Fibroblast of skin of left biceps (primary cell): ENCODE measurements at places on chromosomes 4 and X.

- no peak for DNase-seq
These were observed 82.4 kb downstream of the PRDM5 start for GRCh38 chr4:120839974-120840751.

DNA sequence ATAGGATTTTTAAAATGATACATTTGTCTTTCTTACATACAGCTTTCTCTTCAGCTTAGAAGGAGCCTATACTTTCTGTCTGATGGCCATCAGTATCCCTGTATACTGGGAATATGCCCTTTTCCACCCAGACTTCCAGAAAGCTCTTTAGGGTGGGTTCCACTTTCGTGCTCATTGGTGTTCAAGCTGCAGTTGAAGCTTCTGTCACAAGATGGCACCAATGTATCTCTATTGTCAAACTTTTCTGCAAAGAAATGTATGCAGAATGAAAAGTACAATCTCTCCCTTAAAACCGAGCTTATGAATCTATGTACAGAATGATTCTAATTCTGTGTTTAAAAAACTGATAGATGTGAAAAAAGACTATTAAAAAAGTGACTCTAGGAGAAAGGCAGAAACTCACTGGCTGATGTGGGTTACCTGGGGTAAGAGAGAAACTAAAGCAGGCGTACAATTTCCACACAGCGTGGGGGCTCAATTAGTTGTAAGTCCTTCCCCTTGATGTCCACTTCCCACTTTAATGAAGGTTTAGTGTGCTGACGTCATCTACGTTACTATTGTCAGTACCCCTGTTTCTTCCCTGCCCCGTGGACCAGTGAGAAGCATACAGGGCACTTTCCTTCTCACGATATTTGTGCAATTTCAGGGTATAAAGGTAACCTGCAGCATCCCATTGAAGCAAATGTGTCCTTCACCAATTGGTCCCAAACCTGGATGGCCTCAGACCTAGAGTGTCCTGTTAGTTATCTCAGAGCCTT is 57.3 kb upstream of the TCEAL2 start:
- DNase-seq: no peak

DNA sequence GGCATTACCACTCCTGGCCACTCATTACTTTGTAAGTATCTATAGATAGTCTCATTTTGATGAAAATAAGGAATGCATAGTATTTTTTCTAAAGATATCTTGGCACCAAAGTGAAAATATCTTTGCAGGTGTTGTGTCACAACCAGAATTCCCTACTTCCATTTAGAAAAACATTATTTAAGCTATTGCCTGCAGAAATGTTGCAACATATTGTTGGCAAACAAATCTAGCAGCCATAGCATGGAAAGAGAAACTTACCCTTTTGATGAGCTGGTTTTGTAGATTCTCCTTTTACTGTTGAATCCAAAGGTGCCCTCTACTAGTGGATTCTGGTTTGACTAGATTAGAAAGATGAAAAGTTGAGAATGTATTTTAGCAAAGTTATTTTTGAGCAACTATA is 138.8 kb downstream of the AREG start:
- no peak for DNase-seq

DNA sequence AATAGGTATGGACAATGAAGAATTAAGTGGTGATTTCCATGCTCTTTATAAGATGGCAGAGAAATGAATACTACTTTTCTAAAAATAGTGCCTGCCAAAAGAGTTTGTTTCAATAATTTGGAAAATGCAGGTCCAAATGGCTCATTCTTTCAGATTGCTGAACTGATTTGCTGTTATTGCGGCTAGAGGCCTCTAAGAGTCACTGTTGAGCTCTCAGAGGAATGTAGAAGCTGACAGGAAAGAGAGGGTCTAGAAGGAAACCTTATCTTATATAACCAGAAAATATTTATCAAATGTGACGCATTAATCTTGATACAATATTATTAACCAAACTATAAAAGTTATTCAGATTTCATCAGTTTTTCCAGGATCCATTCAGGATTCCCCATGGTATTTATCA is 65.7 kb upstream of the PAGE1 start:
- DNase-seq: no peak

DNA sequence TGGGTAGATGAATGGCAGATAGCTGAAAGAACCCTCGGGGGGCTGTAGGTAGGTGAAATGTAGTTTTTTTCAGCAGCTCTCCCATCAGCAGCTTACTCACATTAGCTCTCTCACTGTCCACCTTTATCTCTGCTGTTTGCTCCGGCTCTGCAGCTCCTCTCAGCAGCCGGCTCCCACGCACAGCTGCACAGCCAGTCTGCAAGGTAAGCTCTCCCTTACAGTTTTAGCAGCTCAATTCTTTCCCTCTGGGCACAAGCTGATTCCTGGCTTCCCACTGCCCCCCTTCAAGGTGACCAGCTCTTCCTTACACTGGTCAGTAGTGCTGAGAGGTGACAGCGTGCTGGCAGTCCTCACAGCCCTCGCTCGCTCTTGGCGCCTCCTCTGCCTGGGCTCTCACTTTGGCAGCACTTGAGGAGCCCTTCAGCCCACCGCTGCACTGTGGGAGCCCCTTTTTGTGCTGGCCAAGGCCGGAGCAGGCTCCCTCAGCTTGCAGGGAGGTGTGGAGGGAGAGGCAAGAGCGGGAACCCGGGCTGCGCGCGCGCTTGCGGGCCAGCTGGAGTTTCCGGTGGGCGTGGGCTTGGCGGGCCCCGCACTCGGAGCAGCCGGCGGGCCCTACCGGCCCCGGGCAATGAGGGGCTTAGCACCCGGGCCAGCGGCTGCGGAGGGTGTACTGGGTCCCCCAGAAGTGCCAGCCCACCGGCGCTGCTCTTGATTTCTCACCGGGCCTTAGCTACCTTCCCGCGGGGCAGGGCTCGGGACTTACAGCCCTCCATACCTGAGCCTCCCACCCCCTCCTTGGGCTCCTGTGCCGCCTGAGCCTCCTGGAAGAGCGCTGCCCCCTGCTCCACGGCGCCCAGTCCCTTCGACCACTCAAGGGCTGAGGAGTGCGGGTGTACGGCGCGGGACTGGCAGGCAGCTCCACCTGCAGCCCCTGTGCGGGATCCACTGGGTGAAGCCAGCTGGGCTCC is 393.6 kb downstream of the CENPC start:
- DNase-seq: no peak

- no peak for DNase-seq
These were observed 220.6 kb downstream of the SNCA start for GRCh38 chr4:89616382-89616781.

- no peak for DNase-seq
These were observed at the start of gene TNMD for GRCh38 chrX:100584611-100585010. Gene TNMD, plus strand, starts transcription at chrX:100584936. Its CDS starts 83 bp downstream, at chrX:100585019.

DNA sequence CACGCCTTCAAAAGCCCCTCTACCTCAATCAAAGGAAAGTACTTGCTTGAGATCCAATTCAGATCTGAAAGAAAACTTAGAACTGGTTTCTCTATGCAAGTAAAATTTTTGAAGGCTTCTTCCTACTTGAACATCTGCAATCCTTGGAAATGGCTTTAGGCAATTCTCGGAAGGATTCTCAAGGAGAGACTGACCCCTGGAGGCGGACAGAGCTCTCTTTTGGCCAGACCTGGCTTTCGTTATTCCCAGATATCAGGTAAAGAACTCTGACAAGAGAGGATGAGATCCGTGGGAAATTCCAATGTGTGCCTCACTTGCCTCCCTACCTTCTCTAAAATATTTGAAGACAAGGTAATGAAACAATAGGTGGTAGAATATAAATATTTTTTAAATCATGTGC is 670.3 kb upstream of the FAM241A start:
- no peak for DNase-seq

DNA sequence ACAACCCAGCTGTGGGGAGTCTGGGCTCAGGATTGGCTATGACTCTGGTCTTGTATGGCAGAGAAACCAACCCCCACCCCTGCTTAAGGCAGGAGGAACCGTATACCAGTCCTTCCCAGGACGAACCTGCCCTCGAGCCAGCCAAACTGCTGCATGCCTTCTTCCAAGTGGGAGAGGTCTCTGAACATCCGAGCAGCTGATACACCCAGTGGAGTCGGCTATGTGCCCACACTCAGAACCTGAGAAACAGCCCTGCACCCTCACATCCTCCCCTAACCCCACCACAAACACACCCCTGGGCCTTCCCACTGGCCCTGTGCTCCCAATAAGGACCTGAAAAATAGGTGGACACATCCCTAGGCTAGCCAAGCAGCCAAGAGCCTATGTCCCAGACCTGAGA is 21.8 kb downstream of the C4orf33 start:
- no peak for DNase-seq

- no peak for DNase-seq
These were observed 406.6 kb downstream of the PCDH10 start for GRCh38 chr4:133555671-133556070.

DNA sequence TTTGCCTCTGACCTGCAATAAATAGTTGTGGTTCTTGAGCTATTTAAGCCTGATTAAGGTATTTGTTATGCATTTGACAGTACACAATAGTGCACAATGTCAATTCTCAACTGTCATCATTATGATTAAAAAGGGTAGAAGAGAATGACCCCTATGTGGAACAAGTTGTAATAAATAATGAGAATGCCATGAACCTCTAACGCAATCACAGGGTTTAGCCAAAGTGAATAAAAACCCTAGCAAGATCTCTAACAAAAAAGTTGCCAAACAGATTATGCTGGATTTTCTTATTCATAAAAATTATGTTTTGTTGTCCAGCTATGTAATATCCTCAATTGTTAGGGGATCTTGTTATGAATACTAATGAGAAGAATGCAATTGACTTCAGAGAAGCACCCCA is 387.4 kb downstream of the GPAT3 start:
- DNase-seq: no peak

- DNase-seq: no peak
These were observed 157.1 kb downstream of the PDGFRA start for GRCh38 chr4:54386042-54386669.

DNA sequence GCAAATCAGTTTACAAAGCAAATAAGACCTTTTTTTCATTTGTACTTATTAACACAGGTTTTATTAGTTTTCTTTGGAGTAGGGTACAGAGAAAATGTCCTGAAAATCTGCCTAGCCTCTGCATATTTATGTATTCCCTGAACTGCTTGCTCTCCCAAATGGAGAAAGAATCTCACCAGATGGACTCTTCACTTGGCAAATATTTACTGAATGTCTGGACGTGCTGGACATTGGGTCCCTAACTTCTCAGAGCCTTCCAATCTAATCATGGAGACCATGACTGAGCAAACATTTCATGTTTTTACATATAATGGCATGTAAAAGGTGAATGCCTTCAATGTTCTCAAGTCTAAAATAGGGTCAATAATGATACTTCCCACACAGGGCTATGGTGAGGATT is 126.0 kb downstream of the CHRDL1 start:
- no peak for DNase-seq

DNA sequence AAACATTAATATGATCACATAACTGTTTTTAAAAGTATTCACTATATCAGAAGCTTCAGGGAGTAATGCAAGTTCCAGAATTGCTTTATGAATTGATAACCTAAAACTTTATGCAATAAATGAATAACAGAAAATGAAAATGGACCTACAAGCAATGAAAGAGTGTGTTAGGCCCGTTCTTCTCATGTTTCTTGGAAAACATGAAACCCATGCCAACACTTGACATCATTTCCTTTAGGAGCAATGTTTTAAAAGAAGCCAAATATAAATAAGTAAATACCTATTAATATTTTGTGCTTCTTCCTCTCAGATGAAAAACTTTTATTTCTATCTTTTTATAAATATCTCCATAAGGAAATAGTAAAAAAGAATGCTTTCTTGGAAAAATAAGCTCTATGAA is 123.0 kb upstream of the GALNT7 start:
- DNase-seq: no peak

- DNase-seq: no peak
These were observed 123.4 kb downstream of the MANBA start for GRCh38 chr4:102637391-102637790.

- DNase-seq: no peak
These were observed 9.4 kb upstream of the CPLX1 start for GRCh38 chr4:835148-836002.

DNA sequence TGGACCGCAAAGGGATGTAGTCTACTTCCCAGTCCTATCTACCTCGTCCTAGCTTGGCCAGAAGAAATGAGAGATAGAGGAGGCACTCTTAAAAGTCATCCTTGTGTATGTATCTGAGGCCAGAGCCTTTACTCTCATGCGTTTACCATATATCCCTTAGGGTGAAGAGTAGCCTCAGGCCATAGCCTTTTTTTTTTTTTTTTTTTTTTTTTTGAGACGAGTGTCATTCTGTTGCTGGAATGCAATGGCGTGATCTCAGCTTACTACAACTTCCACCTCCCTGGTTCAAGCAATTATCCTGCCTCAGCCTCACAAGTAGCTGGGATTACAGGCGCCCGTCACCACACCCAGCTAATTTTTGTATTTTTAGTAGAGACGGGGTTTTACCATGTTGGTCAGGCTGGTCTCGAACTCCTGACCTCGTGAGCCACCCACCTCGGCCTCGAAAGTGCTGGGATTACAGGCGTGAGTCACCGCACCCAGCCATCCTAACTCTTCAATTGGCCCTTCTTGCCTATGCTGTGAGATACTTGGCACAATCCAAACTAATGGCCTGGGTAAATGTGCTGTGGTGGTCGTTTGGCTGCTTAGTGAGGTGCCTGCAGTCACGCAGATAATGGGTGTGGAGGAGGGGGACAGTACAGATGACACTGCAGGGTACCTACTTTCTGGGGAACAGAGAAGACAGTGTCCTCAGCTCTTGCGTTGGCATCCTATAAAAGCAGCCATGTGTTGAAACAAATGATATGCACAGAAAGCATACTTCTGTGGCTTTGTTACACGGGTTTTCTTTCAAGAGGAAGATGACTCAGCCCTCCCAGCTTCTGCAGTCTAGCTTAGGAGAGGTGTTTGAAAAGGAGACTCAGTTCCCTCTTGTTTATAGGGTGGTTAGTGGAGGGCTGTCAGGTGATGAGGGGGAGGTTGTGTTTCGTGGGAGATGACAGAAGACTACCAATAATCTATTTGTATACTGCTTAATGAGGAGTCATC is 10.4 kb upstream of the DGAT2L6 start:
- DNase-seq: peak; percentile 6

DNA sequence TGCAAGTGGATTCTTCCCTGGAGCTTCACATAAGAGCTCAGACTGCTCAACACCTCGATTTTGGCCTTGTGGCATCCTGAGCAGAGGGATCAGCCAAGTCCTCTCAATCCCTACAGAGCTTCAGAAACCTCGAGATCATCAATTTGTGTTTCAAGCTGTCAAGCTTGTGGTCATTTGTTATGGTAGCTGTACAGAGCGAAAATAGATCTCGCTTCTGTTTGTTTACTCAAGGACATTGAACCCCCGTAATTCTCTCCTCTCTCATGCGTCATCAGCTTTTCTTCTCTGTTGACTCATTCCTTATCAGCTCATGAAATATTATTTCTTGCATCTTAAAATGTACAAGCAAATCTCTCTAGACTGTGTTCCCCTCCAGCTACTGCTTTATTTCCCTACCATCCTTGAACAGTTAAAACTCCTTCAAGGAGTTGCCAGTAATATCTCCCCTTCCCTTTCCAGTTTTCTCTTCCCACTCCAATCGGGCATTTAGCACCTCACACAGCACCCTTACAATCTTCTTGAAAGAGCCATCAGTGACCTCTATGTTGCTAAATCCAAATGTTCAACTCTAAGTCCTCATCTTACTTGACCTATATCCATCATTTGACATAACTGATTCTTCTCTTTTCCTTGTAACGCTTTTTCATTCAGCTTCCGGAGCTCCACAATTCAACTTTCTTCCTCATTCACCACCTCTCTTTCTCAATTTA is 106.2 kb upstream of the FAT1 start:
- DNase-seq: no peak
